ENCODE measurements at places on chromosomes 7 and 10.

GRCh38 chr7:122303531-122304318, 825 bp downstream of the FEZF1 start:
- DNase-seq, result no peak

GRCh38 chr10:76719006-76719405, 918.6 kb downstream of the KCNMA1 start:
- no peak for DNase-seq

- no peak for DNase-seq
These were observed 160.2 kb downstream of the CRPPA start for GRCh38 chr7:16261100-16261499.

- DNase-seq, result no peak
These were observed 36.8 kb upstream of the ADAM12 start for GRCh38 chr10:126425032-126425431.

DNA sequence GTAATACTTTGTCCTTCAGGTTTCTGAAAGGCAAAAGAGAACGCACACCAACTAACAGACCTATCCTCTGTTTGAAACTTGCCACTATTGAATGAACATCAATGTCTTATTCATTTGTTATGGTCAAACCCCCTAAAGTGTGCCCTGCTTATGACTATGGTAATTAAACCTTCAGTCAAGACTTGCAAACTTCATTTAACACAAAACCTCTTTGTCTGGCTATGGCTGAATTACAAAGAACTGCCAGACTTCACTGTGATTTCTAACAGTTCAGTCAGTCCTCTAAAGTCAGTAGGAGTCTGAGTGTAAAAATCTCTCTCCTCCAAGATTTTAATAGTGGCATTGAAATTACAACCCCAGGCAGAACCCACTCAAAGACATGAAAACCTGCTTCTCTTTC, 702.5 kb upstream of the LRRN3 start:
- DNase-seq, result no peak

DNA sequence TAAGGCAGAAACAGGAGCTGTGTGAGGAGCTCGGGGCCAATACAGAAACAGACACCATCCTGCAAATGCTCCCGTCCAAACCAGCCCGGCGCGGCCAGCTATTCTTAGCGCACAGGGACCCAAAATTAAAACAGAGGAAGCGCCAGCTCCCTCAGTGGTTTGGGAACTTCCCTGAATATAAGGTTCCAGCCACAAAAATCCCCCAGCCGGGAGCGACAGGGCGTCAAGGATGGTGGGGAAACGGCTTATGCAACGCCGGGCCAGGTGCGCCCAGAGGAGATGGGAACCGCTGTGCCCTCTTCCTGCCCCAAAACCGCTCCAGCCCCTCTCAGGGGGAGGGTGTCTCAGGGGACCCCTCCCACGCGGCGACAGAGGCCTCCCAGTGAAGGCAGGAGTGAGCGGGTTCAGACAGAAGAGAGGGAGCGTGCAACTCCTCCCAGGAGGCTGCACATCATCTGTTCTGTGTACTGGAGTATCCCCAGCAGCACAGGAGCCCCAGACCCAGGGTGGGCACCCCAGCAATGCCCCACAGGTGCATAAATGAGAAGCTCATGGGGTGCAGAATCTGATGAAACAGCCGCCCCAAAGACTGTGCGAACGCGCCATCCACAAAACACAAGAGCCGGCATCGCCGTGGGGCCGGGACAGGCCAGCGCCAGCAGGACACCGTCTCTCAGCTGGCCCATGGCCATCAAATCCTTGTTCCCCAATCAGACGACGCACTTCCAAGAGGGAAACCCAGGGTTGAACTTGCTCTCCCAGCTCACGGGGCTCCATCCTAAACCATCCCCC, 73.9 kb upstream of the PDGFA start:
- no peak for DNase-seq

GRCh38 chr10:123848564-123849457, 42.8 kb downstream of the CPXM2 start:
- DNase-seq, result no peak

DNA sequence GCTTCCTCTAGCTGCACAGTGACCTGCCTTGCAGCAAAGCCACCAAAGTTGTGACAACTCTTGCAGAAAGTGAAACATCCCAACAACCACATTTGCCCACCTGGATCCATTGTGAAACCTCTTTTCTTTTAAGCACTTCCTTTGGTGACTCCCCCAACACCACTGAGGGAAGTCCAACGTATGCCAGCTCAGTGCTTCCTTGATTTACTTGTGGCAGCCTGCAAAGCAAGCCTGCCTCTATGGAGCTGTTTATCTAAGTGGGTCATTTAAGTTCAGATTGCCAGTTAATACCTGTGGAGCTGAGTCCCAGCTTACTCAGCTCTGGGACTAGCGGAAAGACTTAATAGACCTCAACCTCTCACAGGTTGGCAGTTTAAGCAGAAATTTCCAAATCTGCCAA, 230.8 kb upstream of the GHITM start:
- DNase-seq, result no peak
